ENCODE measurements at places on chromosomes 1 and 21. TPM values are rescaled to one million over a fixed set of nuclear protein-coding genes. Genes with fewer than 3 reads are reported as not detected.

CCDC27 gene
- total RNA-seq: not detected

- no peak for DNase-seq
These were observed 289.4 kb downstream of the ADGRL2 start for GRCh38 chr1:82090104-82090503.

GRCh38 chr21:41611441-41611840 lies 103.5 kb upstream of the TMPRSS2 start:
- no peak for DNase-seq

FRRS1 gene
- total RNA-seq: 5.6 TPM

DNA sequence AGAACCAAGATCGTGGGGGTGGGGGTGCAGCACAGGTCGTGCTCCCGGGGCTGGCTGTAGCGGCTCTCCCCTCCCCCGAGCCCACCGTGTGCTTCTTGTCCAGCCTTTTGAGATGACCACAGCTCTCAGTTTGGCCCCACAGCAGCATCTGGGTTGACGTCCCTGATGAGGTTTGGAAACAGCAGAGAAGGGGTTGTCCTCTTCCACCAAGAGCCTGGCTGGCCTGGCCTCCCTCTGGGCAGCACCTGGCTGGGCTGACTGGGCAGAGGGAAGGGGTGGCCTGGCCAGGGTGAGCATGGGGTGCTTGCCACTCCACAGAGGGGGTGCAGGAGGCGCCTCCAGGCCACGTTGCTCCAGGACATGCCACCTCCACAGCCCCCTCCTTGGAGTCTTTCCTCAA lies 61.5 kb downstream of the SKI start:
- DNase-seq: no peak

DNA sequence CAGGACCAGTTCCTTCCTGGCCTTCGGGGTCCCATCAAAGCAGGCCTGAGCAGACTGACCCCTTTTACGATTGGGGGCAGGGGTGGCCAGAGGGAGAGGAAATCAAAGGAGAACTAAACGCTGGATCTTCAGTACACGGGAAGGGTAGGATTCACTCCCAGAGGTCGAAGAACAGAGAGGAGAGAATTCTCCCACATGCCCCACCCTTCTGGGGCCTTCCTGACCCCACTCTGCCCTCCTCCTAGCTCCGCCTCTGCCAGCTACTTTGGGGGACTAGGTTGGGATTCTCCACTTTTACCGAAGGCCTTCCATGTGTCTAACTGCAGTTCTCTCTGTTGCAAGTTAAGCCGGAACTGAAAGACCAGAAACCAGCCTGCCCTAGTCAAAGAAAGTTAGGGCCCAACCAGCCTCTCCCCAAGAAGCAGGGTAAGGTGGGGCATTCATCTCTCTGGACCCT lies 654 bp upstream of the ARHGEF2 start:
- DNase-seq: peak; percentile 66

DNA sequence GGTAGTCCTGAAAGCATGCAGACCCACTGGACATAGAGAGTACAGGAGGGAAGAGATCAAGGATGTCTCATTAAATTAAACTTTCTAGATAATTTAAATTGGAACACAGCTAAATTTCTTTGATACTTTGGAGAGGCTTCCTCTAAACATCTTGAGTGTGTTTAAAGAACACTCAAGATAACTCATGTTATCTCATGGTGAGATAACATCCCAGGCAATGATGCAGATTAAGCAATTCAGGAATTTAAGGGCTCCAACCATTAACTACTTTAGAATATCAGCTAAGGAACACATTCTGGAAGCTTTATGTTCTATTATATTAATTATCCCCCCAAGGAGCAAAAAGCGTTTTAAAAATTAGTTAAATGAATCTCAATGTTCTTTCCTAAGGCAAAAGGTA lies 289.2 kb upstream of the RUNX1 start:
- no peak for DNase-seq

FAM3B gene
- not detected for total RNA-seq

GRCh38 chr1:32465578-32465933 lies 684 bp downstream of the ZBTB8B start:
- DNase-seq: no peak

PLEKHA6 gene
- total RNA-seq: 18.7 TPM

- no peak for DNase-seq
These were observed 18.8 kb upstream of the ECE1 start for GRCh38 chr1:21308847-21309652.

GRCh38 chr1:20302108-20302471 lies 11.4 kb downstream of the VWA5B1 start:
- DNase-seq: no peak

TAS1R3 gene
- total RNA-seq: 0.10 TPM

GRCh38 chr21:31317688-31318087 lies 26.4 kb downstream of the TIAM1 start:
- no peak for DNase-seq

- peak; percentile 8 for DNase-seq
These were observed 150.0 kb upstream of the ADGRL2 start for GRCh38 chr1:81650776-81651175.

KCNH1 gene
- 9.3 TPM for total RNA-seq

DNA sequence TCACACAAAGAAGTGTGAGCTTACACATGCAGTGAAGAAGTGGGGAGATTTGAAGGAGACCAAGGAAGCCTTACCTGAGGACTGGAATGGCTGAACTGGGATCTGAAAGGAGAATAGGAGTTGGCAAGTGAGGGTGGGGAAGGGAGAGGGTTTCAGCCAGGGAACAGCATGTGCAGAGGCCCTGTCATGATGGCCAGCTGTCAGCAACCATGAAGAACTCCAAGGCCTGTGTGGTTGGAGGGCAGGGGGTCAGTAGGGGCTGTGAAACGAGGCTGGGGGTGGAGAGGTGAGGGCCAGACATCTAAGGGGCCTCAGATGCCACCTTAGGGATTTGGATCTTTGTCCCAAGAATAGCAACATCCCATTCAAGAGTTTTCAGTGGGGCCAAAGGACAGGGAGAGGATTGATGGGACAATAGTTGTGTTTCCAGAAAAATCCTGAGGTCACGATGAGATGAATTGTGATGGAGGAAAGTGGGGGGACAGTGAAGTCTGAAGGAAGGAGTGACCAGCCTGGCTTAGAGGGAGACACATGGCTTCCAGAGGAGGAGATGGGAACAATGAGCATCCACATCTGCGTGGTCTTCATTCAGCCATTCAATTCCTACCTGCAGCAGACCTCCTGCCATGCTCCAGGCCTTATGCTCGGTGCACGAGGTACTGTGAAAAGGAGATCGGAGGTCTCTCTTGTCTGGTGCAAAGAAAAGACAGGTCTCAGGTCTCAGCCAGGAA lies 187.6 kb downstream of the MATN1 start:
- no peak for DNase-seq

LRRC3 gene
- total RNA-seq: not detected

DNA sequence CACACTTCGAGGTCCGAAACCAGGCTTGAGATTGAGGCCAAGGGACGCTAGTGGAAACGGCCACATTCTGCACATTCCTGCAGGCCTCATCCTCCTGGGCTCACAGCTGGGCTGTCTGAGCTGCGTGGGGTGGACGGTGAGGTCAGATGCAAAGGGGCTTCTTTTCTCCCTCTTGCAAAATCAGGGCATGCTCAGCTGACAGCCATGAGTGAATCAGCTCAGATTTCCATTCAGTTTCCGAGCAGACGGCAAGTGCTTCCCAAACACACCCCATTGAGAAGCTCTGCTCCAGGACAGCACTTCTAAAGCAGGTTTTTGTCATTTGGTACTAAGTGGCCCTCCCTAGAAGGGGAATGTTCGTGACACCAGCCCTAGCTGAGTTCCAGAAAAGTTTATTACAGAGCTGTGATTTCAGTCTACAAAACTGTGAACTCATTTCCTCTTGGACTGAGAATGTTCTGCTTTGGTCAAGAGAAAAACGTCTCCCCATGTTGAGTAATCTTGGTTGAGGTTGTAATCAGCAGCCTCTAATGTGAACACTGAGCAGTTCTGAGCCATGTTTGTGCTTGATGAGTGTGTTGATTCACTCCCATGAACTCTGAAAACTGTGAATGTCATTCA lies 10.0 kb downstream of the PDPN start:
- DNase-seq: peak; percentile 10

GRCh38 chr1:185570962-185571361 lies 163.2 kb upstream of the HMCN1 start:
- DNase-seq: no peak

TOMM20 gene
- total RNA-seq: 119 TPM

GRCh38 chr1:46673749-46674182 lies 2.1 kb downstream of the TEX38 start:
- DNase-seq: peak; percentile 66

MR1 gene
- total RNA-seq: 11.8 TPM

CCDC185 gene
- not detected for total RNA-seq

- no peak for DNase-seq
These were observed 573.3 kb upstream of the NCAM2 start for GRCh38 chr21:20424943-20425342.

KHDC4 gene
- 54.2 TPM for total RNA-seq

KRTAP21-1 gene
- not detected for total RNA-seq

- DNase-seq: no peak
These were observed at the start of gene AADACL3 for GRCh38 chr1:12715896-12716437. TSS of gene AADACL3 (plus strand) at chr1:12716110. CDS start at chr1:12716177, 67 bp downstream.

- DNase-seq: no peak
These were observed 7.3 kb upstream of the CA6 start for GRCh38 chr1:8938232-8938999.

- no peak for DNase-seq
These were observed 126.9 kb upstream of the SLC35F3 start for GRCh38 chr1:233777566-233777965.

DNA sequence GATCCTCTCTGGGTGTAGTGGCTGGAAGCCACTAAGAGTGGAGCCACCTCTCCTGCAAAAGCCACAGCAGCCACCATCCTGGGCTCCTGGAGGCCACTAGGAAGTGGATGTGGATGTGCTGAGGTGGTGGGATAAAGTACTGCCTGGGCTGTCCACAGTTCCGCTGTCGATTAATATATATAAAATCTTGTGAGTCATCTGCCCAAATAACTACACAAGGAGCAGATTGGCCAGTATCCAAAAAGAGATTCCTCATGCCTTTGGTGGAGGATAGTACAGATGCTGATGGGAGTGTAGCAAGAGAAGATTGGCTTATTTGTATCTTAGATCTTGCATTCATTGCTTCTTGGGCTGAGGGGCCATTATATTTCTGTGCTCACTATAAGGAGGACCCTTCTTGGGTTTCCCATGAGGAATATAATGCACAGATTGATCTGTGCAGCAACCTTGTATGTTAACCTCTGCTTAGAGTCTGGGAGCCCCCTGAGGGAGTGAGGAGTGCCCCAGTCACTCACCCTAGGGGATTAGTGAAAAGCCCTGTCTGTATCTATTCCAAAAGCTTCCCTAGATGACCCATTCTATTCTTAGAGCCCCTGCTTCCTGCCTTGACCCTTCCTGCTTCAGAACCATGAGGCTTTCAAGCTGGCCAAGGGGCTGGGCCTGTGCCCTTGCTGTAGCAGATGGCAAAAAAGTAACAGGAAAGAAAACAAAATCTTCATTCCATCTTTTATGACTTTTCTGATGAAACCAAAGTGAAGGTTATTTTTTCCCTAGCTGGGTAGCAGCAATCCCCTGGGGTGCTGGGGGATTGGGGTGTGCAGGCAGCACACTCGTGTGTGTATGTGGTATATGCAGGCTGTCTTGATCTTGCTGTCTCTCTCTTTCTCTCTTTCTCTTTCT lies 31.7 kb downstream of the RCSD1 start:
- DNase-seq: peak; percentile 90

- DNase-seq: no peak
These were observed 32.6 kb downstream of the PIGM start for GRCh38 chr1:159999204-159999603.

UTS2 gene
- not detected for total RNA-seq

DNA sequence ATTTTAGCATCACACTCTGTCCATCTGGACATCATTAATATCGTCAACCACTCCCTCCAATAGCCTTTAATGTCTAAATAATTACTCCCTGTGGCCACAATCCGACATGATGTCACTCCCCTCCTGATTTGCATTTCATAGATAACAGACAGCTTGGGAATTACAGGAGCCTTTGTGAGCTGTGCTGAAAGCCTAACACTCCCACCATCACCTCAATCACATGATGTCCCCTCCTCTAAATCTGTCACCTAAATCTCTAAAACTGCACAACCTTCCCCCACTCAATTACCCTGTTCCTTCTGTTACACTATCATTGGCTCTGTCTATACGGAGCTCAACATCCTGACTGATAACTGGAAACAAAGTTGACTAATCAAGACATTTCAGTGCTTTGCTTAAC lies 14.3 kb downstream of the NHLH2 start:
- DNase-seq: no peak

DNA sequence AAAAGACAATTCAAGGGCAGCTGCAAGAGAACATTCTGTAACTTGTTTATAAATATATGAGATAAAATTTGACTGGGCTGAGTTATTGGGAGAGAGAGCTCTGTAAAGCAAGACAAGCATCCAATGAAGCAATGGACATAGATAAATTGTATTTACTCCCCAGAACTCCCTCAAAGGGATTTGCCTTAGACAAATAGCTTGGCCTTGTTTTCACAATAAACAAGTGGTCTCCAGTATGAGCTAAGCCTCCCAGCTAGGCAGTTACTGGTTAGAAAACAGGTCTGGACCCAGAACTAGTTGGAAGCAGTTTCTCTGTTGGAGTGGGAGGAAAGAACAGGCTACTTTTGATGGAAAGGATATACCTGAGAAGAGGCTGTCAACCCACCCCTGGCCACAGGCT lies 25.2 kb upstream of the SUCO start:
- DNase-seq: no peak

GRCh38 chr1:88302843-88303486 lies 381.1 kb upstream of the PKN2 start:
- no peak for DNase-seq

DNA sequence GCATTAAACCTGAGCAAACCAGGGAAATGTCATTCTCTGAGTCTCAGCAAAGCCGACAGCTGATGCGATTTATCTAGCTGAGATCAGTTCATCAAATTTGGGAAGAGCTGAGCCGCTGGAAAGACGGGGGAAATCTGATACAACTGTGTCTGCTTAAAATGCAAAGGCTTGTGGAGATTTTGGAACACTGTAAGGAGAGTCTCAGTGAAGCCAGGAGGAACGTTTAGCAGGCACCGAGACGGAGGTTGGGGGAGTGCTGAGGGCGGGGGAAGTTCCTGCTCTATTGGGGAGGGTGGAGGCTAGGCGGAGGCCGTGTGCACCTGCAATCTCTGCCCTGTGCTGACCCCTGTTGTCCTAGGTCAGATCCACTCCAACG lies 143.2 kb upstream of the CSF3R start:
- no peak for DNase-seq

- DNase-seq: no peak
These were observed 126.1 kb downstream of the TRABD2B start for GRCh38 chr1:47870946-47871676.

GJA8 gene
- not detected for total RNA-seq

PGLYRP3 gene
- total RNA-seq: not detected

GRCh38 chr1:178094739-178095645 lies 1.1 kb downstream of the RASAL2 start:
- peak; percentile 30 for DNase-seq

DNA sequence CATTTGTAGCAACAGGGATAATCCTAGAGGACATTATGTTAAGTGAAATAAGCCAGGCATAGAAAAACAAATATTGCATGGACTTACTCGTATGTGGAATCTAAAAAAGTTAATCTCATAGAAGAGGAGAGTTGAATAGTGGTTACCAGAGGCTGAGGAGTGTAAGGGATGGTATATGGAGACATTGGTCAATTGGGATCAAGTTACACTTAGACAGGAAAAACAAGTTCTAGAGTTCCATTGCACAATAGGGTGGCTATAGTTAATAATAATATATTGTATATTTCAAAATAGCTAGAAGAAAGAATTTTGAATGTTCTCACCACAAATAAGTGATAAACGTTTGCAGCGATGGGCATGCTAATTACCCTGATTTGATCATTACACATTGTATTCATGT lies 354.6 kb downstream of the SEC16B start:
- DNase-seq: no peak

- DNase-seq: no peak
These were observed 304.9 kb downstream of the KCNH1 start for GRCh38 chr1:210828996-210829596.

Data from myocyte (in vitro differentiated cells).